ENCODE measurements at places on chromosomes 1 and 21. TPM values are rescaled to one million over a fixed set of nuclear protein-coding genes. Genes with fewer than 3 reads are reported as not detected.

The RNF186 gene
- 111 TPM for polyA plus RNA-seq

The RLF gene
- 3.5 TPM for polyA plus RNA-seq

The REN gene
- 1,159 TPM for polyA plus RNA-seq

The TRIM58 gene
- polyA plus RNA-seq, result 0.11 TPM

The ZBTB8A gene
- polyA plus RNA-seq, result 1.8 TPM

The TMEM79 gene
- 3.9 TPM for polyA plus RNA-seq

The E2F2 gene
- polyA plus RNA-seq, result not detected

The PLA2G2F gene
- not detected for polyA plus RNA-seq

The RHBDL2 gene
- 0.34 TPM for polyA plus RNA-seq

The AK5 gene
- polyA plus RNA-seq, result 2.5 TPM

The PADI3 gene
- not detected for polyA plus RNA-seq

The CD84 gene
- 0.30 TPM for polyA plus RNA-seq

The PLA2G2A gene
- polyA plus RNA-seq, result 0.52 TPM

The IL24 gene
- polyA plus RNA-seq, result not detected

The KRTAP21-2 gene
- not detected for polyA plus RNA-seq

The MXRA8 gene
- polyA plus RNA-seq, result 64.7 TPM

The NECTIN4 gene
- 2.7 TPM for polyA plus RNA-seq

The GJB5 gene
- polyA plus RNA-seq, result not detected

The CFHR3 gene
- not detected for polyA plus RNA-seq

The TMEM240 gene
- 1.7 TPM for polyA plus RNA-seq

The KCNE2 gene
- 0.80 TPM for polyA plus RNA-seq

The BRDT gene
- not detected for polyA plus RNA-seq

The CCDC181 gene
- polyA plus RNA-seq, result 8.2 TPM

The TGFB2 gene
- polyA plus RNA-seq, result 1.4 TPM

The UBE2G2 gene
- 39.4 TPM for polyA plus RNA-seq

The CTSS gene
- 5.3 TPM for polyA plus RNA-seq
